ENCODE measurements at places on chromosomes 3 and 15. TPM values are rescaled to one million over a fixed set of nuclear protein-coding genes. Genes with fewer than 3 reads are reported as not detected.

DNA sequence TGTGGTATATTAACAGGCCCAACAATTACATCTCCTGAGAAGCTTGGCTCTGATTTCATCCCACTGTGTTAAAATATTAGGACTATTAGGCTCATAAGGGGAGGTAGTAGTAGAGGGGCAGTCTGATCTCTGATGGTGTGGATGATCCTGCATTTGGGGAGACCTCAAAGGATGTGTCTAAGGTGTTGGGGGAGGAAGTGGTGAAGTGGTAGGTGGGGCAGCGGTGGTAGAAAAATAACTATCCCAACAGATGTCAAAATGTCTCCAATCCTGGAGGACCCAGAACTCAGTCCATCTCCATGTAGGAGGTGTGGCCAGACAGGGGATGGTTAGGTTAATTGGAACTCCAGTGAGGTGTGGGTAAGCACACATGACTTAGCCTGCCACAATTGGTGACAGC is 10.4 kb upstream of the IQCF6 start:
- ATAC-seq, result no peak

DNA sequence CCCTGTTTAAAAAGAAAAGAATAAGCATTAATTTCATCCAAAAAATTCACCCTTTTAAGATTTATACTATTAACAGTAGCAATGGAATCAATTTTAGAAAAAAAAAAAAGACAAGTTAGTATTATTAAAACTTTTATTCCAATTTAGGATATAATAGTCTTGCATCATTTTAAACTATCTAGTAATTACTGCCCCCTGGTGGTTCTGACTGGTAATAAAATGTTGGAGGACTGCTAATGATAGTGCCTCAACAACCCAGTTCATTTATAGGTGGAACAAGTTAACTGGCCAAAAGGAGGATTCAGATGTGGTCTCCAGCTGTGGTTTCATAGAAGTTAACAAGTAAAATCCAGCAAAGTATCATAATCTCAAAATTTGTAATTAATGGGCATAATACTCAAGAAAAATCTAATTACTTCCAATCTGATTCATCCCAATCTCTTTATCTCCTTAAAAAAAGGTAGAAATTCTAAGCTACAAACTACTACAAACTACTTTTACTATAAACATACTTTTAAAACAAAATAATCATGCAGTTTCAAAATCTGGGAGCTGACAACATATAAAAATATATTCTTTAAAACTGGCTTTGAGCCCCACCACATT is 30.7 kb upstream of the WDR49 start:
- no peak for ATAC-seq

DNA sequence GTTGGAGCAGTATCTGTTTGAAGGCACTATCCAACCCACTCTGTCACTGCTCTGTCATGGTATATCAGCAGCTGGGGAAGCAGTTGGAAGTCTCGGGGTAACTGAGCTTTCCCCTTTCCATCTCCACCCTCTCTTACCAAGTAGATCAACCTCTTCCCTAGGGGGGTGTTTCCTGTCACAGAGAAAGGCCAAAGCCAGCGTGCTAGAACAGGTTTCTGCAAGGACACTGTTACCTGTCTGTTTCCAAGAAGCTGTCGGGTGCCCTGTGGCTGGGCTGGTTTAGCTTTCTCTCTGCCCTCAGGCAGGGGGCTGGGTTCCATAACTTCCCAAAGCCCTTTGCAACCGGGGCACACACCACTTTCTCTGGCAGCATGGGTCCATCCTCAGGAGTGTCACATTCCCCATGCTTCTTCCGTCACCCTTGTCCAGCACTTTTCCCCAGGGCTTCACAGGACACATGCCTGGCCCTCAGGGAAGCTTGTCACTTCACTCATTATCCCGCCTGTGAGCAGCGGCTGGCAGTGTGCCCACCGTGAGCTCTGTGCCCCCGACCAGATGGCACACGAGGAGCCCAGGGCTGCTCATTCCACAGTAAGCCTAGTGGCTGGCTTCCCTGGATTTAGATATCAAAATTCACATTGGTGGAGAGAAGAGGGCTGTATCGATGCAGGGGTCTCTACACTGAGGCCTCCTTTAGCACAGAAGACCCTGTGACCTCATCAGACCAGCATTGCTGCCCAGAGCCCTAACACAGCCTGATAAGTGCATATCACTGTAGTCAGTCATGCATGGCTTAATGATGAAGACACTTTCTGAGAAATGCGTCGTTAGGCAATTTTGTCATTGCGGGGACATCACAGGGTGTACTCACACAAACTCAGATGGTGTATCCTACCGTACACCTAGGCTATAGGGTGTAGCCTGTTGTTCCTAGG is 205.8 kb downstream of the SLCO3A1 start:
- ATAC-seq, result no peak

DNA sequence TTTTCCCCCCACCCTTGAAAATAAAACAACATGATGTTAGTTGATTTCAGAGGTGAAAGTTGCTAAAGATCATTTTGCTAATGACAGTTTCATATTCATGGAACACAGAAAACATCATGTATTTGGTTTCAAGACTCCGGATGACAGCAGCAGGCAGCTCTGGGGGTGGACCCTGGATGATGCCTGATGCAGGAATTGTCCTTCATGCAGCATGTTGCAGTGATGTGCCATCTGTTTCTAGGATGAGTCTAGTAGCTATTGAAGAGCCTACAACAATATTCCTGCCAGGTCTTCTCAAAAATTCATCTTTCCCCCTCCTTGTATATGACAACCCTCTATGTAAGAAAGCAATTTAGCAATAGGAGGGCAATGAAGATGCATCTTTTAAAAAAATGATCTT is 108.3 kb downstream of the SV2B start:
- ATAC-seq, result no peak

The LOXL1 gene
- 11.7 TPM for total RNA-seq

DNA sequence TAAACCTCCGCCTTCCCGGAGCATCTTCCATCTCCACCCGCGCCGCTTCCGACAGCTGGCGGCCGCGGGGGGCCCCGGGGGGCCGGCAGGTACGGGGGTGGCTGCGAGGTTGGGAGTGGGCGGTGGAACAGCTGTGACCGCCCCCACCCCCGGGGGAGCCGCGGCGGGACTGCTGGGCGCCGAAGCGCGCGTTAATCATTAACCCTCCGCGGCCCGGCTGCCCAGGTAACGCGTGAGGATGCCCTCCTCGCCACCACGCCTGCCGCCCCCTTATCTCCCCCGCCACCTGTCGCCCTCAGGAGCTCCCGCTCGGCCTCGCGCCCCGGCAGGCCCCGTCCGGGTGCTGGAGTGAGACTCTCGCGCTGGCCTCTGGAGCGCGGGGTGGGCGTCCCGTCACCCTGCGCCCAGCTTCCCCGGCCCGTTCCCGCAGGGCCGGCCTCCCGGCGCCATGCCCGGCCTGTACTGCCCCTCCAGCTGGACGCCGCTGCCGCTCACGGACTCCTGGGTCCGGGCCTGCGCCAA is 757 bp downstream of the VWA5B2 start:
- ATAC-seq, result peak; percentile 5

- no peak for ATAC-seq
Observed at GRCh38 chr15:89414571-89414970, 79.9 kb upstream of the POLG start.

The EAF1 gene
- total RNA-seq, result 31.1 TPM

- peak; percentile 60 for ATAC-seq
Observed at GRCh38 chr3:158106766-158107471, 699 bp upstream of the SHOX2 start.

DNA sequence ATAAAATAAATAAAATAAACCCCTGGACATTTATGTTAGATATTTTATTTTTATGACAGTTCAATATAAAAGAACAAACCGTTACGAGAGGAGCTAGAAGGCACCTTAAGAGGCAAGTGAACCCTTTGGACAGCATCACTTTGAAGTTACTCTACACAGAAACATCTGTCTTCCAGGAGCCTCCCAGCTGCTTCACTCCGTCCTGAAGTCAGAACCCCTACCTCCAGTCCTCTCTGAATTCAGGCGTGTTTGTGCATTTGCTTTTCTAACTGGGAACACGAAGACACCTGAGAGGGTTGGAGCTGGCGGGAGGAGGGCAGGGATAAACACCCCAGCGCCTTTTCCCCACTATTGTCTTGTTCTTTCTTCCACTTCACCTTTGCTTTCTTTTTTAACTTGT is 46.2 kb downstream of the CMTM7 start:
- ATAC-seq, result no peak

- ATAC-seq, result no peak
Observed at GRCh38 chr3:190721330-190721729, 141.2 kb downstream of the GMNC start.

DNA sequence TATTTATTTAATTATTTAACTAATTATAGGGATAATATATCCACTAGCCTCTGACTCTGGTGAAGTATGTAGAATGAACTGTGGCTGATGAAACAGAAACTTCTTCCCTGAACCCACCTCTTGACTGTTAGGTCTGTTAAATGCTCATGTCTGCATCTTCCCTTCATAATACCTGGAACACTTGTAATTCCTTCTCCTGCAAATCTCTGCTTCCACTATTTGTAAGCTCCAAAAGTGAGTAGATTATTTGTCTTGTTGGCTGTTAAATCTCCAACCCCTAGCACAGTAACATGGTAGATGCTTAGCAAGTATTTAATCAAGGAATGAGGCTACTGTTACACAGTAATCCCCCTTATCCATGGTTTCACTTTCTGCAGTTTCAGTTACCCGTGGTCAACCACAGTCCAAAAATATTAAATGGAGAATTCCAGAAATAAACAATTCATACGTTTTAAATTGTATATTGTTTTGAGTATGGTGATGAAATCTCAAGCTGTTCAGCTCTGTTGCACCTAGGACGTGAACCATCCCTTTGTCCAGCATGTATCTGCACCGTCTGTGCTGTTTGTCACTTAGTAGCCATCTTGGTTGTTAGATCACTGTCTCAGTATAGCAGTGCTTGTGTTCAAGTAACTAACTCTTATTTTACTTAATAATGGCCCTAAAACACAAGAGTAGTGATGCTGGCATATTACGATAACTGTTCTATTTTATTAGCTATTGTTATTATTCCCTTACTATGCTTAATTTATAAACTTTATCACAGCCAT is 5.7 kb downstream of the TTBK2 start:
- no peak for ATAC-seq

The FBLN2 gene
- 32.2 TPM for total RNA-seq

The RNF7 gene
- 55.2 TPM for total RNA-seq

The UROC1 gene
- 0.21 TPM for total RNA-seq

- no peak for ATAC-seq
Observed at GRCh38 chr3:27326629-27327545, 42.3 kb downstream of the NEK10 start.

The CFAP44 gene
- total RNA-seq, result 3.8 TPM

GRCh38 chr3:159813822-159814531 is 174.7 kb upstream of the IL12A start:
- peak; percentile 53 for ATAC-seq

The SPATA12 gene
- total RNA-seq, result 0.21 TPM

DNA sequence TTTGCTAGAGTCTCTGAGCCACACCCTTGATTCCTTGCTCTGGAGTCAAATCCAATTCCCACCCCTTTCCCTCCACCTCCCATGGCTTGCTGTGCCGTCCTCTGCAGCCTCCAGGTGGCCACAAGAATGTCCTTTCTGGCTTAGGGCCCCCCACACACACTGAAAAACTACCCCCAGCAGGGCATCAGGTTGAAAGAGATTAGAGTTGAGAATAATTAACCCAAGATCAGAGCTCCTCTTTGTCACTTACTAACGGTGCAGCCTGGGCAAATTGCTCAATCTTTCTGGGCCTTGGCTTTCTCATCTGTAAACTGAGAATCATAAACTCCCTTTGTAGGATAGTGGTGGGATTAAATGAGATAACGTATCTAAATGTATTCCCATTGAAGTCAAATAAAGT is 78.5 kb downstream of the MRPL46 start:
- ATAC-seq, result no peak

All from motor neuron (in vitro differentiated cells).